ENCODE measurements at places on chromosomes 5 and 9.

- no peak for DNase-seq
Measured at GRCh38 chr9:126420643-126421564, 94.3 kb downstream of the MVB12B start.

DNA sequence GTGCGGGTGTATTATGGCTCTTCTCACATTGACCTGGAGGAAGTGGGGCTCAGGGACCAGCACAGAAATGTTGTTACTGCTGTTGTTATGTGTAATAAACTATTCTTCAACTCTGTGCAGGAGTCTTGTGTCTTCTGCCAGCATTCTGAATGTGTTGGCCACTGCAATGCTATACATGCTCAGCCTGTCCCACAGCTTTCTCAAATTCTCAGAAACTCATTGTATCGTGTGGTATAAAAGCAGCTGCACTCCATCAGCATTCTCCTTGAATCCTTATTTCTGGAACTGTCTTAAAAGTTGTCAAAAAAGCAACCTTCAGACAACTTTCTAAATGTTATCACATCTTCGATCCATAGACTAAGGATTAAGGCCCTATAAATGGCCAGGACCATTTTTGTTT, 72.0 kb downstream of the ZNF474 start:
- DNase-seq, result no peak

- no peak for DNase-seq
Measured at GRCh38 chr5:144416196-144416595, 245.5 kb downstream of the KCTD16 start.

- DNase-seq, result no peak
Measured at GRCh38 chr5:3660630-3661029, 65.0 kb downstream of the IRX1 start.

DNA sequence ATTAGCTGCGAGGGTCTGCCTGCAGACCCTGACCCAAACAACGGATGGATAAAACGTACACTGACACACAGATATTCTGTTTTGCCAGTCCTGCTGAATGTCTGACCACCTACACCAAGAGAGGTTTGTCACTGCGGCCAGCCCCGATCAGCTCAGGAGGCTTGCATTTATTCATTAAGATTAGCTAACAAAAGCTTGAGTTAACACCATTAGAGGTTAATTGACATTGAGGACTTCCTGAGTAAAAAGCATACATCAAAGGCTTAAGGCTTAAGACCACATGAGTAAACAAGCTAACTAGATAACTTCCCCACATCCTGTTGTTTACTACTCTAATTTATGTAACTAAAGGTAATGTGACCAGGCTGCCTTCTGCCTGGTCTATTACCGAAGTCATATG, 198.1 kb upstream of the TRPC7 start:
- no peak for DNase-seq

GRCh38 chr9:15113288-15113687, 193.7 kb downstream of the TTC39B start:
- no peak for DNase-seq

- no peak for DNase-seq
Measured at GRCh38 chr9:118162716-118163115, 458.5 kb downstream of the TLR4 start.

GRCh38 chr5:124355928-124356327, 390.5 kb downstream of the ZNF608 start:
- no peak for DNase-seq

- DNase-seq, result no peak
Measured at GRCh38 chr5:96733771-96734500, 71.8 kb downstream of the CAST start.

GRCh38 chr9:125968714-125969374, 221.7 kb downstream of the PBX3 start:
- DNase-seq, result no peak

DNA sequence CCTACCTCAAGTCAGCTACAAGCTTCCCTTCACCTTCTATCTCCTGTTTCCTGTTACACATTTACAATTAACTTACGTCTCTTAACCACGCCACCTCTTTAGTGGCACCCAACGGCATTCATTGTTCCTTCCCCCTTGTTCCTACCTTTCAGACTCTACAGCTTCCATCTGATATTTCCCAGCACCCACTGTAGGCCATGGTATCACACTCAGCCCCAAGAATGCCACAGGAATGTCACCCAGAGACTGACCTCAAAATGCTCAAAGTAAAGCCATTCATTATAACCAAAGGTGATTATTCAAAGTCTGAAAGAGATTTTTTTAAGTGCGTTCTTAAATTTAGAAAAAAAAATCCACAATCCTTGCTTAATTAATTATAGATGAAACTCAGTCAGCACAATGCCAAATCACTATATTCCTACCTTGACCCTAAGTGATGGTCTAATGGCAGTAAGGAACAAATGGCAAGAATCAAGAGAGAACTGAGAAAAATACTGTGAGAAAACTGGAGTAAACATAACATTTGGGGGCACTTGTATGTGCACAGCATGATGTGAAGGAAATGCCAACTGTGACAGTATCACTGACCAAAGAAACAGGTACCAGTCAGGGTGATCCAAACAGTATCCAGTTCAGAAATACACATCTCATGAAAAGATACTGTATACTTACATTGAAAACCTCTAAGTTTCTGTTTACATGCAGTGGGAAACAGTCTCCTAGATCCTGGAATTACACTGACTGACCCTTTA, 52.1 kb downstream of the CTNND2 start:
- no peak for DNase-seq

- no peak for DNase-seq
Measured at GRCh38 chr5:175288048-175288621, 155.8 kb downstream of the DRD1 start.

GRCh38 chr5:55176176-55176818, 3.3 kb upstream of the CDC20B start:
- DNase-seq, result no peak

DNA sequence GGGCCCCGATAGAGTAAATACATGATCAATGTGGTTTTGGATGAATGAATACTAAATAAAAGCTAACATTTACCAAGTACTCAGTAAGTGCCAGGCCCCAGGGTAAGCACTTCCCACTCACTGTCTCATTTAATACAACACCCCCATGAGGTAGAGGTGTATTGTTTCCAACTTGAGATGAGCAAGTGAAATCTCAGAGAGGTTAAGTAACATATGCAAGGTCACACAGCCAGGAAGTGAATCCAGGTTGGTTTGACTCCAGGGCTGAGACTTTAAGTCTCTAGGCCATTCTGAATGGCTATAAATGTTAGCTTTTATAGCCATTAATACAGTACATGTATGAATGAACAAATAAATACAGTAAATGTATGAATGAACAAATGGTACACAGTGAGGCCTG, 39.4 kb downstream of the LHX2 start:
- no peak for DNase-seq

DNA sequence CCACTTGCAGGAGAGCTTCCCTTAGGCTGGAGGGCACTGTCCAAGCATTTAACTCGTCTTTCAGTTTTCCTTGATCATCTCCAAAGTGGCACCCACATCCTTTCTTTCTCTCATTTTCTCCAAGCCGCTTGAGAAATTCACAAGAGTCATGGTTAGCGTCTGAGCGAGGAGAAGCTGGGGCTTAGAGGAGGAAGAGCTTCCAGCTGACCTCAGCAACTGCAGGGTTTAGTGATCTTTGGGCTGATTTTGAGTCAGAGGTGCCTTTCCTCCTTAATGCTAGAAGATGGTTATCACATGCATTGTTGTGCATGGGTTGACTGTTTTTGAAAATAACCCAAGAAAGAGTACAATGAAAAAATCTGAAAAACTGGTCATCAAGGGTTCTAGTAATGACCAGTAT, 134.7 kb downstream of the GADD45G start:
- no peak for DNase-seq

DNA sequence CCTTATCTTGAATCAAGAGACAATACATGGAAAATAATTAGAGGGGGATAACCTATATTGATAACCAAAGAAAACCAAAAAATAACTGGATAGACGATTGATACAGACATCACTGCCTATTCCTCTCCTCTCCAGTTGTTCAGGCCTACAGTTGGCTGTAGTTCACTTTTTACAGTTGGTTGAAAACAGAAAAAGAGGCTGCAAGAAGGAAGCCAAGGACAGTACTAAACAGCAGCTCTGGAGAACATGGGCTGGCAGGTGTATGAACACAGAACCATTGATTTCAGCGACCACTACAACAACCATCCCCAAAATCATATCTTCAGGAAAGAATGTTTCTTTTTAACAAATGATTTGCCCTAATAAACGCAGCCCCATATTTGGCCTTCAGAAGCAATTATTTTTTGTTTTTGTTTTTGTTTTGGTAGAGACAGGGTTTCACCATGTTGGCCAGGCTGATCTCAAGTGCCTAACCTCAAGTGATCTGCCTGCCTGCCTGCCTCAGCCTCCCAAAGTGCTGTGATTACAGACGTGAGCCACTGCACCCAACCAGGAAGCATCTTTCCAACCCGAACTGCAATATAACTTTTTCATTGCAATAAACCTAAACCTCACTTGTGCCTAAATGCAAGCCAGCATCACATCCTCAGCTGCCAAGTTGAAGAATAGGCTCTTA, 64.3 kb downstream of the MLLT3 start:
- DNase-seq, result no peak
